ENCODE measurements at places on chromosomes 7 and 10. TPM values are rescaled to one million over a fixed set of nuclear protein-coding genes. Genes with fewer than 3 reads are reported as not detected.

The PTPRN2 gene
- 4.5 TPM for total RNA-seq

The GRID2IP gene
- total RNA-seq, result not detected

DNA sequence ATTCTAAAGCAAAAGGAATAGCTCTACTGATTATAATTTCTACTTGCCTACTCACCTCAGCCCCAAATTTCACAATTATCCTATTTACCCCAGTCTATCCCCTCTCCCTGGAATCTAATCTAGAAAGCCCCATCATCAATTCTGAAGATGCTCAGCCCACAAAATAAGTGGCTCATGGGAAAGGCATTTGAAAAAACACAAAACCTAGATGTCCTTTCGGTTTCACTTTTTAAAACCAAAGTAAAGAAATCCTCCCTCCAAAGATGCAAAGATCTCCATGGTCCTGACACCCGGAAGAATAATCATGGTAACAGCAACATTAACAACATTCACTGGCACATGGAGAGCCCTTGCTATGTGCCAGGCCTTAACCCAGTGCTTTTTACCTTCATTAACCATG lies 224.8 kb downstream of the FGFR2 start:
- no peak for DNase-seq
- no peaks in the 10 kb centered on the region for H3K36me3 ChIP-seq
- no peaks in the 10 kb centered on the region for H3K27me3 ChIP-seq
- no peak overlapping the region for H3K27ac ChIP-seq
- no peaks in the 10 kb centered on the region for H3K4me1 ChIP-seq
- no peak overlapping the region for H3K4me3 ChIP-seq

- no peak overlapping the region for H3K27ac ChIP-seq
- H3K36me3 ChIP-seq, result no peaks in the 10 kb centered on the region
- no peak for DNase-seq
- no peak overlapping the region for H3K4me3 ChIP-seq
- H3K27me3 ChIP-seq, result peaks cover 27% of the 10 kb centered on the region
Observed at GRCh38 chr7:88191911-88192310, 27.9 kb downstream of the SRI start.

All from MCF 10A (cell line).